T47D (cell line): ENCODE measurements at places on chromosomes 11 and 22.

- DNase-seq, result no peak
Observed at GRCh38 chr22:46041642-46042041, 64.7 kb upstream of the WNT7B start.

- no peak for DNase-seq
Observed at GRCh38 chr22:30230330-30230729, 16.2 kb downstream of the LIF start.

DNA sequence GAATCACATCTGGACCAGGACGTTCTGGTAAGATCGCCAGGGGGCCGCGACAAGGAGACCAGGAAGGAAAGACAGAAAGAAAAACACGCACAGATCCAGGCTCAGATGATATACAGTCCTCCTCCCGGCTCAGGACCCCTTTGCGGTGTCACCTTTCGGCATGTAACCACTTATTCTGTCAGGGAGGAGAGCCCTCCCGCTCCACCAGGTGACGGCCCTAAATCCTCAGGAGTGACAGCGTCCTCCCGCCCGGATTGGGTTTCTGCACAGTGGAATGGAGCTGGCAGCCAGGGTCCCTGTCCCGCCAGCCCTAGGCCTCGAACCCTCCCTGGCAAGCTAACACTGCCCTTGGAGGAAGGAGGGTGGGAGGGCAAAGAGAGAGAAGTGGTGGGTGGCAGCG lies 24.3 kb upstream of the KCNQ1OT1 start:
- no peak for DNase-seq

GRCh38 chr11:102283116-102283485 lies 34.2 kb upstream of the BIRC3 start:
- no peak for DNase-seq

- DNase-seq, result no peak
Observed at GRCh38 chr11:118415062-118415738, 13.8 kb downstream of the ATP5MG start.
